ENCODE measurements at places on chromosomes 11 and 22. TPM values are rescaled to one million over a fixed set of nuclear protein-coding genes. Genes with fewer than 3 reads are reported as not detected.

ANGPTL5 gene
- total RNA-seq, result not detected

DNA sequence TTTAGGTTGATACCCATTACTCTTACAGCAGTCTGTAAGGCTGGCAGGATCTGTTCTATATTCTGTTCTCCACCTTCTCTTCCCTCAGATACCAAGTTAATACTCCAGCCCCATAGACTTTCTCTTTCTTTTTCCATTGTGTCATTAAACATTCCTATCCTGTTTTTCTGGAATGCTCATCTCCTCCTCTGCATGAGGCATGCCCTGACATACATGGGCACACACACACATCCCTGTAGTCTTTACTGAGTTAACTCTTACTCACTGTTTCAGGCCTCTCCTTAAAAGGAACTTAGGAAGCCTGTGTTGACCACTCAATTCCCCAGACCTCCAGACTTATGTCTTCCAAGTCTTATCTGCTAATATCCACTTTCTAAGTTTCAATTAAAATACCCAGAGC lies 476.8 kb downstream of the METTL15 start:
- DNase-seq, result no peak

DNA sequence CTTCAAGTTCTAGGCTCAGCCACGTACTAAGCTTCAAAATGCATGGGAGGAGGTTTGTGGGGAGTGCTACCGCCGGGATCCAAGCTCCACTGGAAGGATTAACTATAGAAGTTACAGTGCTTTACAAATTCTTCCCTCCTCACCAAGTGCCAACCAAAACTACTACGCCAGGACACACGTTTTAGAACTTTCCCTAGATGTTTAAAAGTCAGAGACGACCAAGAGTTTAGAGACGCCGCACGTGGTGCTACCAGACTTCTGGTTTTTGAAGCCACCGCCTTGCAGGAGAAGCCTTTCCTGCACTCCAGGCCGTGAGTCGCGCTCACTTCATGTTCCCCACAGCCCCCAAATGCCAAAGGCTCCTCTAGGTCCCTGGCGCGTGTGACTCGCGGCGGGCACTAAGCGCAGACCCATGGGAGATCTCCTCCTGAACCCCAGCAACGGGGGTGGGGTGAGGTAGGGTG lies 734 bp downstream of the SNU13 start:
- peak; percentile 52 for DNase-seq

DNA sequence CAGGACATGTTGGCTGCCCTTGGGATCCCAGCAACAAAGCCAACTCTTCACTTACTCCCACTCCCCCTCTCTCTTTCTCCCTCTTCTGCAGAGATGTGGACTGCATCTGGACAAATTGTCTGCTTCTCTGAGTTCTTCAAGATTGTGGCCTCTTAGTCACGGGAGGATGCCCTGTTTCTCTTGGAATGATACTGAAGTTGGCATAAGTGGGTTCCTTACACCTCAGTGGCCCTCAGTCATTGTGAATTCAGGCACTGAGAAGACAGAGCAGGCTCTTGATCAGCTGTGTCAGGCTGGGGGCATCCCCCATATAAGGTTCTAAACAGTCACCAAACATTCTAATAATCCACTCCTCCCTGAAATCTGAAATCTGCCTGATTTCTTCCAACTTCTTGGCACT lies 6.1 kb upstream of the E2F8 start:
- DNase-seq, result no peak

DNA sequence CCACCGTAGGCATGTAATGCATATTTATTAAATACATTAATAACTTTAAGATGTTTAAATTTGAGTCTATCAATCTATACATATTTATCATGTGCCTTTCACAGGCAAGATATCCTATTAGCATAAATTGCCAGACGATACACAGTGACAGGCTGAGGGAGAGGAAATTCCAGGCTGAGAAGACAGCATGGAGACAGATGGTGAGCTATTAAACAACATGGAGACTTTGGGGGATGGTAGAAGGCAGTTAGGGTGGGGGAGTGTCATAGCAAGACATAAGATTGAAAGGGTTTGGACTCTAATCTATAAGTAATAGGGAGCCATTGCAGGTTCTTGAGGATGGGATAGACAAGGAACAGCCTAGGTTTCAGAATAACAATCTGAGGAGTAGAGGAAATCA lies 138.5 kb downstream of the NXPE2 start:
- DNase-seq, result no peak

DNA sequence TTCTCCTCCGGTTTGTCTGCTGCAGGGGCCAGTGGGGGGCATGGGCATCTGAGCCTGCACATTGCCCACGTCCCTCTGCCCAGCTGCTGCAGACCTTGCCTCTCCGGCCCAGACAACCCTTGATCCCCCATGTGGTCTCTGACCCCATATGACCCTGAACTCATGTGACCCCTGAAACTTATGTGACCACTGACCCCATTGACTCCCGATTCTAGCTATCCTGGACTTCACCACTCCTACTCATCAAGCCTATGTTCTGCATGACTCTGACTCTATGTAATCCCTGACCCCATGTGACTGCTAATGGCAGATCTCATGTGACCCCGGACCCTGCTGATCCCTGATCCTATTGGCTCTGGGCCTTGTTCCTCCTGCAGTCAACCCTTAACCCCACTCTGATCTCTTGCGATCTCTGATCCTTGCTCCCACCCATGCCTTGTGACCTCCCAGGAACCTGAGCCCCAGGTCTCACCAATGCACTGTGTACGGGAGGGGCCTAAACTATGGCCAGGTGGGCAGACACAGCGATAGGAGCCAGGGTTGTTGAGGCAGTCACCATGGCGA lies 5.7 kb downstream of the LTBP3 start:
- DNase-seq, result no peak

OR8D1 gene
- total RNA-seq, result not detected

- no peak for DNase-seq
Measured at GRCh38 chr11:120527111-120527761, 15.7 kb downstream of the GRIK4 start.

ZDHHC8 gene
- total RNA-seq, result 128 TPM

DNA sequence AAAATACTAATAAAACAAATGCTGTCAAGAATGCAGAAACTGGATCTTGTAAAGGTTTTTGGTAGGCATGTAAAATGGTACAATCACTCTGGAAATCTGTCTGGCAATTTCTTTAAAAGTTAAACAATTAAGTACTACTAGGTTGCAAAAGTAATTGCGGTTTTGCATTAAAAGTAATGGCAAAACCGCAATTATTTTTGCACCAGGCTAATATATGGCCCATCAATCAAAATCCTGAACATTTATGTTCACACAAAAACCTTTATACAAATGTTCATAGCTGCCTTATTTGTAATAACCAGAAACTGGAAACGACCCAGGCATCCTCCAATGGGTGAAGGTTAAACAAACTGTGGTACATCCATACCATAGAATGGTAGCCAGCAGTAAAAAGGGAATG lies 24.6 kb upstream of the ZDHHC13 start:
- DNase-seq, result no peak

DNA sequence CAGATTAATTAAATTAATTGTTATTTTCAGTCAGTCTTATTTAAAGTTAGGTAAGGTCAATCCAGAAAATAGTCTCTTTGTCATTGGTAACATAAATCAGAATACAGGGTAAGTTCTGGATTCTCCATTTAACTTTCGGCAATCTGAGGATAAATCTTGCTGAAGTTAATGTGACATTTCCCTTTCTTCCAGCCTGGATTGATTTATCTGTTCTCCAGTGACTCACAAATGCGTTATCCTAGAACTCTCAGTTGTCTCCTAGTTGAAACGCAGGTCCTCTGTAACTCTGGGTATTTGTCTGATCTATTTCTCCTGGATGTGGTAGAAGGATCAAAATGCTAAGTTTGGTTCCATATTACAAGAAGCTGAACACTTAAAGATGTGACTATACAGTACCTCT lies 21.0 kb downstream of the OR51E1 start:
- no peak for DNase-seq

ASCL2 gene
- not detected for total RNA-seq

GRCh38 chr11:111457731-111458368 lies 54.3 kb downstream of the BTG4 start:
- DNase-seq, result no peak

OR52I2 gene
- not detected for total RNA-seq

- no peak for DNase-seq
Measured at GRCh38 chr11:6248248-6248647, 9.4 kb downstream of the CNGA4 start.

- peak; percentile 65 for DNase-seq
Measured at GRCh38 chr11:3786781-3787428, 10.4 kb downstream of the NUP98 start.

SLC15A3 gene
- total RNA-seq, result 4.4 TPM

- DNase-seq, result no peak
Measured at GRCh38 chr22:26170112-26170492, 840 bp downstream of the SEZ6L start.

DNHD1 gene
- 6.5 TPM for total RNA-seq

- DNase-seq, result no peak
Measured at GRCh38 chr11:68412593-68413475, 47.7 kb upstream of the PPP6R3 start.

GRCh38 chr22:33931406-33931805 lies 11.1 kb upstream of the LARGE1 start:
- DNase-seq, result no peak

GRCh38 chr22:39343259-39344045 lies 6.3 kb upstream of the SYNGR1 start:
- peak; percentile 53 for DNase-seq

Measured in endothelial cell of umbilical vein (primary cell).